ENCODE measurements at places on chromosomes 5 and 9. TPM values are rescaled to one million over a fixed set of nuclear protein-coding genes. Genes with fewer than 3 reads are reported as not detected.

GRCh38 chr5:168407211-168407610, 79.1 kb upstream of the RARS1 start:
- no peak for DNase-seq

- no peak for DNase-seq
Observed at GRCh38 chr5:132102101-132102701, 28.6 kb downstream of the CSF2 start.

The MIGA2 gene
- 26.1 TPM for polyA plus RNA-seq

The C5orf52 gene
- polyA plus RNA-seq, result not detected

Data from kidney (tissue), 22 donors.